ENCODE measurements at places on chromosomes 12 and 14. TPM values are rescaled to one million over a fixed set of nuclear protein-coding genes. Genes with fewer than 3 reads are reported as not detected.

The PAPOLA gene
- total RNA-seq, result 187 TPM

- H3K36me3 ChIP-seq, result no peaks in the 10 kb centered on the region
- H3K27me3 ChIP-seq, result no peaks in the 10 kb centered on the region
- H3K27ac ChIP-seq, result no peak overlapping the region
Observed at GRCh38 chr12:17020765-17021164, 414.8 kb upstream of the LMO3 start.

DNA sequence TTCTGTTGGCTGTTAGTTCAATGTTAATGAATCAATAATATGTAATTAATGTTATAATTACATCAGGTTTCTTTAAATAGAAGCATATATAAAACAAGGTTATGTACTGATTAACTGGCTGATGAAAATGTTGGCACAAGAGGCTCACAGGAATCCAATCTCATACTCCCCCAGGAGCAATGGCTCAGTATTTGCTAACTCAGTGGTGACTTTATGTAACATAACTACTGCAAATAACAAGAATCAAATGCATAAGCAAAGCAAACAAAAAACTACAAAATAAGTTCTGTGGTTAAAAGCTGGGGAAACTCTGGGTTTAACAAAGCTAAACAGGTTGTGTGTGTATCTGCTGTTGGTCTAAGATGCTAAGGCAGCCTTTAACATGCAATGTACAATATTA, 27.7 kb upstream of the BBS10 start:
- no peaks in the 10 kb centered on the region for H3K27me3 ChIP-seq
- no peak for DNase-seq
- no peak overlapping the region for H3K27ac ChIP-seq
- no peaks in the 10 kb centered on the region for H3K4me1 ChIP-seq
- H3K4me3 ChIP-seq, result no peak overlapping the region

- H3K27me3 ChIP-seq, result no peaks in the 10 kb centered on the region
- H3K36me3 ChIP-seq, result no peaks in the 10 kb centered on the region
- DNase-seq, result no peak
Observed at GRCh38 chr14:71414631-71415403, 507.6 kb downstream of the PCNX1 start.

DNA sequence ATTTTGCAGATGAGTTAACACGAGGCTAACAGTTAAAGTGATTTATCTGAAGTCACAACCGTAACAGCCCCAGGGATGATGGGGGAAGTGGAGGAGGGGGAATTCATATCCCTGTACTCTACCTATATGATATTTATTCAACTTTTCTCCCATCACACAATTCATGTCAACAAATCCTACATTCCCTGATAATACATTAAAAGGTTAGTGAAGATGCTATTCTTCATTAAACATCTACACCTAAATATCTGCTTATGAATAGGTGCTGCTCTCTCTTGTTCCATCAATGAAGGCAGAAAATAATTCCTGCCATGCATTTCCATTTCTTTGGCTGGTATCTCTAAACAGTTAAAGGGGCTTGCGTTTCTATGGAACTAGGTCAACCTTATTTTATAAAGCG, 6.8 kb downstream of the YBX3 start:
- H3K36me3 ChIP-seq, result peaks cover 2% of the 10 kb centered on the region
- H3K27ac ChIP-seq, result peak overlapping the region; percentile 81
- H3K27me3 ChIP-seq, result no peaks in the 10 kb centered on the region

DNA sequence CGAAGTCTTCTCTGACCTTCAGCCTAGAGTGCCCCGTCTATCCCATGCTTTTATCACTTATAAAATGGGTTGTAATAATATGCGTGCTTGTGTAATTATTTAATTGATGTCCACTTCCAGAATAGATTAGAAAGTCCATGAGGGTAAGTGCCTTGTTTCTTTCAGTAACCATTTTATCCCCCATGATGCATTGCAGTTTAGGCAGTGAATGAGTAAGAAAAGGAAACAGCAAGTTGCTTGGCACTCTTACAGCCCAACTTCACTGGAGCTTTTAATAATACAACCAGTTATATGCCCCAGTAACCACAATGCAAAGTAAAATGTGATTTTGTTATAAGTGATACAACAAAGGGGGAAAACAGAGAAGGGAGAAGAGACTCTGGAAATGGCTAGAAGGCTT, 287.3 kb downstream of the MED13L start:
- no peaks in the 10 kb centered on the region for H3K27me3 ChIP-seq
- no peaks in the 10 kb centered on the region for H3K4me1 ChIP-seq
- H3K4me3 ChIP-seq, result no peak overlapping the region
